ENCODE measurements at places on chromosomes 6 and 20.

DNA sequence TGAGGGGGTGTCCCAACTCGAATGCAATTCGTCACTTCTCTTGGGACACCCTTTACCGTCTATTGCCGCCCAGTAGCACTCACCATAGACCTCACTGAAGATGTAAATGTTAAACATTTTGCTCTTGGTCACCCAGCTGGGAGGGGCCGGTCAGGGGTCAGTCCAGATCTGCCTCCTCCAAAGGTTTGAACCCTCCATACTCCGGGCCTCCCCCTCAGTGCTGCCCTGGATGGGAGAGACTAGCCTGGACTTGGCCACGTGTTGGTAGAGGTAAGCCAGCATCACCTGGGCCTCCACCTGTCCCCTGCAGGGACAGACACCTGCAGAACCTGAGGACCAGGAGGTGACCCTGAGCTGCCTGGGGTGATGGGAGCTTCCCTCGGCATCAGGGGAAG, 5.0 kb upstream of the MYT1 start:
- DNase-seq = no peak

GRCh38 chr20:32236048-32236533, 28.4 kb downstream of the POFUT1 start:
- no peak for DNase-seq

DNA sequence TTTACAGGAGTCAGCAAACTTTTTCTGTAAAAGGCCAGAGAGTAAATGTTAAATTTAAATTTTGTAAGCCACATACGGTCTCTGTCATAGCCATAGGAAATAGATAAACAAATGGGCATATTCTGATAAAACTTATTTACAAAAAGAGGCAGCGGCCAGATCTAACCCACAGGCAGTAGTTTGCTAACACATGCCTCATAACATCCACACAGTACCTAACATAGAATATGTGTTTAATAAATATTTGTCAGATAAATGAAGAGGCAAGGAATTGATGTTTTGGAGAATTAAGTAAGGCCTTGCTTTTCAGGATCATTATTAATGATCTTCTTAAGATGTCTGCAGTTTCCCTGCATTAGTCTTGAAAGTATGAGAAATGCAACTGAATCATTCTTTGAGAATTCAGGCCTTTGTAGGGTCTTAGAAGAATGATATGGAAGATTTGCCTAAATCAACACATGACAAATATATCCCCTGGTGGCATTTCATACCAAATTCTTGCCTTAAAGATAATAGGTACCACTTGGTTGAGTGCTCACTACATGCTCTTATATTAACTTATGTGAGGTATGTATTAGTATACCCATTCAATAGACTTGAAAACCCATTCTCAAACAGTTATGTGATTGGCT, 39.3 kb upstream of the TRAM2 start:
- no peak for DNase-seq

GRCh38 chr6:133965817-133966360, 12.9 kb downstream of the TBPL1 start:
- DNase-seq = no peak

DNA sequence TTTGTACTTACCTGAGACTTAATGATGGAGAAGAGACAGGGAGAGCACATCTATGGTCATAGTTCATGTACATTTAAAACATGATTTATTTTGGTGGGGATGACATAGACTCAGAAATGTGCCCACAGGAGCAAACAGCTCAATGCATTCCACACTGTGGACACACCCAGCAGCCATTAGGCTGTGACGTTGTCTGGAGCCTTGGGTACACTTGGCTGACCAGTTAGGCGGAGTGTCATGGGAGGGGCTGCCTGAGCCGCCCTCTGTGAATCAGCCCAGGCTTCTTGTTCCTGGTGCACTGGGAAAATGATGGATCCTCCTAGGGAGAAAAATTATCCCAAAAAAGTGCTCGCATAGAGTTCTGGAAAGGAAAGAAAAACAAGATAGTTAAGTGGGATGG, 231.0 kb upstream of the GMDS start:
- DNase-seq = no peak

- DNase-seq = no peak
Observed at GRCh38 chr6:67870321-67870720, 764.8 kb upstream of the ADGRB3 start.

- DNase-seq = no peak
Observed at GRCh38 chr6:113493991-113494390, 363.2 kb upstream of the MARCKS start.

GRCh38 chr6:128743974-128744765, 138.8 kb upstream of the LAMA2 start:
- no peak for DNase-seq

DNA sequence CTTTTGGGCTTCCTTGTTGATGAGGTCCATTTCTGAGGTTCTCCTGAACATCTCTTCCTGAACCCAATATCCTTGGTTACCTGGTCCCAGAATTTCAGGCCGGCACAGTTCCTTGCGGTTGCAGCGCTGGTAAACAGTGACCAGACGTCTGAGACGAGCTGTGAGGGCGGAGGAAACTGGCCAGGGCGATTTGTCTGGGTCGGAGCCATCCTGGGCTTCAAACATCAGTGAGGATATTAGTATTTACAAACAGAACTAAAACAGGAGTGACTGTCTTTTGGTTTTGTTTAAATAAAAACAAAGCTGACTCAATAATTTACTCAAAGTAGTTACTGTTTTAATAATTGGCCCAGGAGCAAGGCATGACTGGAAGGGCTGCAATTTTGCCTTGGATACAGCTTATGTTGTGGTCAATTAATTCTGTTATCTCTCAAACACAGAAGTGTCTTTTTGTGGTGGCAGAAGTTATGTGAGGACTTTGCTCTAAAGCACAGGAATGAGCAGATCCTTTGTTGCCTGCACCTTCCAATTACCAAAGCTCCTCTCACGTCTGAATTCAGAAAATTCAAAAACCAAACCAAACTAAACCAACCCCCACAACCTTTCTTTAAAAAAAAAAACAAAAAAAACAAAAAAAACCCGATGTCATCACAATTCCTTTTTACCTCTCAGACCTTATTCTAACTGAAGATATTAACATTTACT, 58.7 kb upstream of the EMILIN3 start:
- DNase-seq = no peak

All from NB4 (cell line).